ENCODE measurements at places on chromosomes 6 and 20. TPM values are rescaled to one million over a fixed set of nuclear protein-coding genes. Genes with fewer than 3 reads are reported as not detected.

Gene RAET1L
- total RNA-seq, result not detected

DNA sequence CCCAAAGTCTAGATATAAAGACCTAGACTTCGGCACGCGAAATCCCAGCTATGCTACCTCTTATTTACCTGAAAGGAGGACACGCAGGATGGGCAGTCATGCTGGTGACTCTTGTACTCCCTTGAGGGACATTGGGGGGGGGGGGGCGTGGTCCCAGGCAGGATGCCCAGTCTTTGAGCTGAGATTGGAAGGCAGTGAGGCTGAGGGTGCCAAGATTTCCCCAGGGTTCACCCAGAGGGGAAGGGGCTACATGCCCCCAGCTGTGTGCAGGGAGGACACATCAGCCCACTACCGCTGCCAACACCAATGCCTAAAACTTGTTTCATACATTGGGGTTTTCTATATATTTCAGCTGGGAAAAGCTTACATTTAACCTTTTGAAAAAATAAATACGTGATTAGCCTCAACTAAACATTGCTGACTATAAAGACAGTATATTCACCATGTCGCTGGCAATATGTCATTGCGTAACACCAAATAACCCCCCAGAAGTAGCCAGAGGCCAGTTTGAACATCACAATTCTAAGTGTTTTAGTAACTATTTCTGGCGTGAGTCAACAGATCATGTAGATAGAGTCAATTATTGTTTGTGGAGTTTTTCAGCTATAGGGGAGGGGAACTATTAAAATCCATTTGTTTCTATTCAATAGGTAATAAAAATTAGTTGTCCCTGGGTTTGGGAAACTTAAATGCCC, 21.6 kb downstream of the MGME1 start:
- peak overlapping the region; percentile 4 for H3K27ac ChIP-seq
- no peaks in the 10 kb centered on the region for H3K27me3 ChIP-seq
- H3K4me1 ChIP-seq, result peaks cover 39% of the 10 kb centered on the region
- peaks cover 39% of the 10 kb centered on the region for H3K36me3 ChIP-seq
- no peak for DNase-seq

DNA sequence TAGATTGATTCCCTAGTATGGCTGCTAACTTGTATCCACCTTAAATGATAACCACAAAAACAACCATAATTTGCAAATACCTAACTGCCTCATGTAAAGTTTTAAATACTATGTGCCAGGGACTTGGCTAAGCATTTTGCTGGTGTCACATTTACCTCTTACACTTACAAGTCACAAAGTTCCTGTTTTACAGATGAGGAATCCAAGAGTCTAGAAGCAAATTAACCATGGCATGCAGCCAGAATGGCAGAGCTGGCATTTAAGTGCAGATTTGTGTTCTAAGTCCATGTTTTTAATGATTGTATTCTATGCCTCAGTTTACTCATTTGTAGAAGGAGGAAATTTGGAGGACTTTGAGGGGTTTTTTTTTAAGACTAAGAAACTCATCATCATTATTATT, 696.7 kb downstream of the PTPRT start:
- no peaks in the 10 kb centered on the region for H3K27me3 ChIP-seq
- no peak for DNase-seq
- H3K4me3 ChIP-seq, result no peak overlapping the region
- no peak overlapping the region for H3K27ac ChIP-seq
- no peaks in the 10 kb centered on the region for H3K36me3 ChIP-seq

Gene ANGPT4
- total RNA-seq, result not detected

Gene CYP21A2
- total RNA-seq, result 0.39 TPM

- peak overlapping the region; percentile 58 for H3K27ac ChIP-seq
- DNase-seq, result no peak
- H3K4me1 ChIP-seq, result peaks cover 29% of the 10 kb centered on the region
- H3K36me3 ChIP-seq, result peaks cover 11% of the 10 kb centered on the region
- no peak overlapping the region for H3K4me3 ChIP-seq
Measured at GRCh38 chr6:42278131-42278853, 60.6 kb upstream of the MRPS10 start.

Gene REM1
- not detected for total RNA-seq

DNA sequence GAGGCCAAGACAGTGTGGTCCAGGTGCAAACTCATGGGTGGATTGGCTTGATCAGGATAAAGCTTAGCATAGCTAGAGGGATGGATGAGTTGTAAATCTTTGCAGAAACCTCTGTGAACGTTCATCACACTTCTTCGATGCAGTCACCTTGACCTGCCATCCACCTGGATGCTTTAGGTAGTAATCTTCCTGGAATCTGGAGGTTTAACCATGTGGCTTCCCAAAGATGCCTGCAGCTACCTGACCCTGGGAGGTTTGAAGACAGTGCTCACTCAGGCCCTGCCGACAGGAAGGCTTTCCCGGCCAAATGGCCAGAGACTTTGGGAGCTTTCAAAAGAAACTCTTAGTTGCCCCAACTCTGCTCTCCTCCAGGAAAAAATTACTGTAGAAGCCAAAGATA, 55.4 kb upstream of the ERVFRD-1 start:
- DNase-seq, result no peak
- peaks cover 24% of the 10 kb centered on the region for H3K4me1 ChIP-seq
- no peak overlapping the region for H3K4me3 ChIP-seq
- no peak overlapping the region for H3K27ac ChIP-seq

- H3K4me3 ChIP-seq, result no peak overlapping the region
- DNase-seq, result no peak
- H3K27ac ChIP-seq, result no peak overlapping the region
Measured at GRCh38 chr20:48813930-48814546, 13.8 kb downstream of the PREX1 start.

- DNase-seq, result no peak
- no peak overlapping the region for H3K27ac ChIP-seq
- no peaks in the 10 kb centered on the region for H3K36me3 ChIP-seq
- H3K27me3 ChIP-seq, result peaks cover 1% of the 10 kb centered on the region
- peaks cover 5% of the 10 kb centered on the region for H3K4me1 ChIP-seq
Measured at GRCh38 chr6:31210123-31210522, 39.6 kb upstream of the POU5F1 start.

DNA sequence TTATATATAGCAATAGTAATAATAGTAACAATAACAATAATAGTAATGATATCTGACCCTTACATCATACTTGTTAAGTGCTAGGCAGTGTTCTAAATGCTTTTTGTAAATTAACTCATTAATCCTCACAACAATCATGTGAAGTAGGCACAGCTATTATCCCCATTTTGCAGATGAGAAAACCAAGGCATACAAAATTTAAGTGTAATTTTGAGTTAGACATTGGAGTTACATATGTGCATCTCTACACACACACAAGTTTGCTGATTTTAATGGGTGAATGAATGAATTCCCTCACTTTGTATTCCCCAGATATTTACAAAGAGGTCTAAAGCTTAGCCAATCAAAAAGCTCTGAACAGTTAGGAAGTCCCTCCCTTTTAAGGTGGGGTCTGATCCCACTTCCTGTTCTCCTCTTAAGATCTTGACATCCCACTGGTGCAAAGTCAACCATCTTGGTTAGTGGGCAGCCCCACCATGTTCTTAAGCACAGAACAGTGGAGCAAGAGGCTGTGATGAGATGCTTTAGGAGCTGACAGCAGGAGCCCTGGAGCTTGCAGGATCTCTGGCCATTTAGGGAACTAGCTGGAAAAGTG, 85.3 kb upstream of the FOXP4 start:
- no peaks in the 10 kb centered on the region for H3K36me3 ChIP-seq
- DNase-seq, result no peak
- peaks cover 20% of the 10 kb centered on the region for H3K27me3 ChIP-seq
- H3K4me1 ChIP-seq, result no peaks in the 10 kb centered on the region

- peaks cover 3% of the 10 kb centered on the region for H3K4me1 ChIP-seq
- no peak overlapping the region for H3K27ac ChIP-seq
- no peak for DNase-seq
- no peaks in the 10 kb centered on the region for H3K36me3 ChIP-seq
- H3K4me3 ChIP-seq, result no peak overlapping the region
Measured at GRCh38 chr6:168480481-168480880, 39.5 kb downstream of the SMOC2 start.

Data from activated T-helper 2 cell treated with anti-CD3 and anti-CD28 coated beads, Interferon-gamma antibody, Interleukin-2, Interleukin-4, amounts not matched to agents 10 μg/mL and 5 μg/mL and 100 μg/mL, durations not matched to agents 14 hours and 24 hours and 36 hours (primary cell).